ENCODE measurements at places on chromosomes 7 and 10. TPM values are rescaled to one million over a fixed set of nuclear protein-coding genes. Genes with fewer than 3 reads are reported as not detected.

The NPSR1 gene
- not detected for total RNA-seq

The ADAM12 gene
- not detected for total RNA-seq

The BTRC gene
- total RNA-seq = 19.7 TPM

GRCh38 chr10:121823993-121824463 lies 103.8 kb downstream of the ATE1 start:
- DNase-seq = no peak

GRCh38 chr7:153103202-153103601 lies 343.6 kb downstream of the ACTR3B start:
- DNase-seq = no peak

DNA sequence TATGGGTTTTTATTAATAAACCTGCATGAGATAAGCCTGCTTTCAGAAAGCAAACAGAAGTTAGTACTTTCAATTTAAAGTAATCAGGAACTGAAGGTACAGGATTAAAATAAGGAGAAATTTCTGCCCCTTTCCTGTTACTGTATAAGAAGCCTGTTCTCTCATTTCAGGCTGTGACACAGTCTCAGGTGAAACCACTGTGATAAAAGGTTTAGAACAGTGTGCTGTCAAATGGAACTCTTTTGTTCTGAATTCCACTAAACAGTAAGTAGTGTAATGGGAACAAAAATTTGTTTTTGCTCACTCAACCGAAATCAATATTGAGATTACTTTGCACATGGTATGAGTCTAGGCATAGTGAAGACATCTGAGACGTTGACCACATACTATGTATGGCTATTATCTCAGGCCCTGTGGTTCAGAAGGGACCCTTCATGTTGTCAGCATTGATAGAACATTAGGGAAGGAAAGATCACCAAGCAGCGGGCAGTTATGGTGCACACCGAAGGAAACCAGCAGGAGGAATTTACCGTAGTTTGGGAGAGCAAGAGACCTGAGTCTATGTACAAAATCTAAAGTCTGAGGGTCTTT lies 14.9 kb downstream of the HEPACAM2 start:
- DNase-seq = no peak

Data from activated T-helper 1 cell treated with anti-CD3 and anti-CD28 coated beads, Interleukin-12 subunit alpha, Interleukin-12 subunit beta, Interleukin-2, Interleukin-4 antibody, amounts not matched to agents 30 ng/mL and 10 ng/mL and 1 ng/mL, durations not matched to agents 14 hours and 24 hours and 36 hours (primary cell).